ENCODE measurements at places on chromosomes 1 and 21. TPM values are rescaled to one million over a fixed set of nuclear protein-coding genes. Genes with fewer than 3 reads are reported as not detected.

The AGT gene
- total RNA-seq = 4.7 TPM

The OR10K1 gene
- not detected for total RNA-seq

The VHLL gene
- not detected for total RNA-seq

The PCBP3 gene
- total RNA-seq = 1.3 TPM

The SLC37A1 gene
- 34.2 TPM for total RNA-seq

The SELE gene
- total RNA-seq = not detected

The NBPF10 gene
- 1.4 TPM for total RNA-seq

The HOOK1 gene
- 8.9 TPM for total RNA-seq

The TNNI3K gene
- total RNA-seq = 1.4 TPM

The GPR25 gene
- not detected for total RNA-seq

DNA sequence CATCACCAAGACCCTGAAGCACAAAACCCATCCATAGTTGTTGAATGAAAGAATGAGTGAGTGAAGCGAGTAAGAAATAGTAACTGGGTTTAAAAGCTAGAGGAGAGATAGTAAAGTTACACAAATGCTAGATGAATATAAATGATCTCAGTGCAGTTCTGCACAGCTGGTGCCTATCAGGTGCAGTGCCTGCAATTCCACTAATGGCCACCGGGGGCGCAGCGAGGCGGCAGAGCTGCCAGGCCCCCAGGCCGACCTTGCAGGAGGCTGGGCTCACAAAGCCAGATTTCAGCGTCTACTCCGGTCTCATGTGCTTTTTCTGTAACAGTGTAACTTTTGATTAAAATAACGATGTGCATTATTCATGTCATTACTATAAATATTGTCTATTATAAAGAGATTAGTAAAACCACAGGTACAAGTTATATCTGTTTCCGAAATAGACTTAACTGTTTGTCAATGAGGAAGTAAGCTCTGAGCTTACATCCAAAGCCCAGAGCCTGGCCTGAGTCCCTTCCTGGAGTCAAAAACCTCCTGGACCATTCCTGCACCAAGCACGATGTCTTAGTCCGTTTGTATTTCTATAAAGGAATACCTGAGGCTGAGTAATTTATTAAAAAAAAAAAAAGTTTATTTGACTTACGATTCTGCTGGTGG lies 477.6 kb downstream of the NPHP4 start:
- DNase-seq = no peak

- no peak for DNase-seq
Observed at GRCh38 chr1:61053226-61053711, 29.1 kb upstream of the NFIA start.

DNA sequence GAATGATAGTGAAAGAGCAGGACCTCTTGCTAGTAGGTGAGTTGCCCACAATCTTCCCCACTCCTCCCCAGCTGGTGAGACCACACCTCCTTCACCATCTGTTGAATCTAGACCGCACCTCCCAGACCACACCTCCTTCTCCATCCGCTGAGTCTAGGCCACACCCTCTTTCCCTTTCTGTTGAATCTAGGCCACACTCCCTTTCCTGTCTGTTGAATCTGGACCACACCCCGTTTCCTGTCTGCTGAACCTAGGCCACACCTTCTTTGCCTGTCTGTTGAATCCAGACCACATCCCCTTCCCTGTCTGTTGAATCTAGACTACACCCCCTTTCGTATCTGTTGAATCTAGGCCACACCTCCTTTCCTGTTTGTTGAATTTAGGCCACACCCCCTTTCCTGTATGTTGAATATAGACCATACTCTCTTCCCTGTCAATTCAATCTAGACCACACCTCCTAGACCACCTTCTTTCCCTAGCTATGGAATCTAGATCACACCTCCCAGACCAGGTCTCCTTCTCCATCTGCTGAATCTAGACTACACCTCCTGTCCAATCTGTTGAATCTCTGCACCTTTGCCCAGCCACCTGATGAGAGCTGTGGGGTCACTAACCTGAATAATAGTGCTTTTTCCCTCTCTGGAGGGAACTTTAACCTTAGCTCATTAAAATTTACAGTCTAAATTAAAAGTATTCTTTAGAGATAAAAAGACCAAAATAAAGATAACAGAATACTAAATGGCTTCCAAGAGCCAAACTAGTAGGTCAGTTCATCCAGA lies 116.3 kb downstream of the DAB1 start:
- DNase-seq = no peak

- DNase-seq = no peak
Observed at GRCh38 chr21:35448876-35449599, 399.9 kb upstream of the RUNX1 start.

DNA sequence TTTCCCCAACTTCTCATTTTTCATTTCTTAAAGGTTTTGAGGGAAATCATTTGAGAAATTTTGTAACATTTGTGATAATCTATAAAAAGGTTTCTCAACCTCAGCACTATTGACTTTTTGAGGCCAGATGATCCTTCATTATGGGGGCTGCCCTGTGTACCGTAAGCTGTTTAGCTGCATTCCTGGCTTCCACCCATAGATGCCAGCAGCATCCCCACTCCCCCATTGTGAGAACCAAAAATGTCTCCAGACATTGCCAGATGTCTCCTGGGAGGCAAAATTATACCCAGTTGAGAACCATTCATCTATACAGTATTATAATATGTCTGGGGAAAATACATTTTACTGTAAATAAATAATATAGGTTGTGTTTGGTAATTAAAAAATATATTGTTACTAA lies 146.0 kb downstream of the PBX1 start:
- no peak for DNase-seq

DNA sequence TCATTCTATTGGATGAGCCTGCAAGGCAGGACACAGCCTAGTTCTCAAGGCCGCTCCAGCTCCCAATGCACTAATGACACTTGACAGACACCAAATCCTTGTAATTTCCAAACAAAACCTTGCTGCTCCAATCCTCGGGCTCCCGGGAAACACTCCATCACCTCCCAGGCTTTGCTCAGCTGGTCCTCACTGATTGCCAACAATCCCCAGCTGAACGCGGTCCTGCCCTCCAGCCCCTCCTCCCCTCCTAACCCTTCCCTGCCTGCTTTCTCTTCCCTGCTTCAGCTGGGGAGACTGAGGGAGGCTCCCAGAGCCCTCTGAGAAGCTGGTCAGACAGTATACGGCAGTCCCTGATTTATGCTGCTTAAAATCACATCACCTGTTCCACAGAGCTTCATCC lies 114.4 kb upstream of the TNR start:
- no peak for DNase-seq

DNA sequence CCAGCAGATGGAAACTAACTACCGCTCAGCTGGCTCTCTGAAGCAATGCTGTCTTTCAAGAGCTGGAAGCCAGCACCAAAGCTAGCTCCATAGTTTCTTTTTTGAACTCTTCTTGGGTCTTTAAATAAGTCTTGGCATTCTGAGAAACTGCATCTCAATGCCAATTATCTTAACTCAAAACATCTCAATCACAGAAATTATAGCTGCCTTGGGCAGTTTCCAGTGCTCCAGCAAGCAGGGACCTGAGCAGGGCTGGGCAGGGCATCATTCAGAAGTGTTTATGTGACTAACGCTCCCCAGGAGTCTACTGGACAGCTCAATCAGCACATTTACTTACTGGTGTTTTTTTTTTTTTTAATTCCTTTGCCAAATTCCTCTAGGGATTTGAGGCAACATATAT lies 18.3 kb upstream of the PADI4 start:
- DNase-seq = no peak

DNA sequence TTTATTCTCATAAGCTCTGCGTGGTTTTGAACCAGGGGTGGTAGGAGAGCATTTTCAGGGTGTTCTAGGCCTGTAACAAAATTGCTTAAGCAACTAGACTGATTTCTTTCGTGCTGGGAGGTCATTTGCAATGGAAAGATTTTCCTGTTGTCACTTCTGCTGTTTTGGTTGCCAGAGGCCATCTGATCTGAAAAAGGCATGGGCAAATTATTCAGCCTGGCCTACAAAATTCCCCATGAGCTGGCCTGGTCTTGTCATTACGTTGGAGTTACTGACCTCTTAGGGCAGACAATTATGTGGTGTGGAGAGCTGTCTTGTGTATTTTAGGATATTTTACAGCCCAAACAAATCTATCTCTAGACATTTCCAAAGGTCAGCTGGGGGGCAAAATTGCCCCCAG lies 444.4 kb upstream of the DAB1 start:
- DNase-seq = no peak

DNA sequence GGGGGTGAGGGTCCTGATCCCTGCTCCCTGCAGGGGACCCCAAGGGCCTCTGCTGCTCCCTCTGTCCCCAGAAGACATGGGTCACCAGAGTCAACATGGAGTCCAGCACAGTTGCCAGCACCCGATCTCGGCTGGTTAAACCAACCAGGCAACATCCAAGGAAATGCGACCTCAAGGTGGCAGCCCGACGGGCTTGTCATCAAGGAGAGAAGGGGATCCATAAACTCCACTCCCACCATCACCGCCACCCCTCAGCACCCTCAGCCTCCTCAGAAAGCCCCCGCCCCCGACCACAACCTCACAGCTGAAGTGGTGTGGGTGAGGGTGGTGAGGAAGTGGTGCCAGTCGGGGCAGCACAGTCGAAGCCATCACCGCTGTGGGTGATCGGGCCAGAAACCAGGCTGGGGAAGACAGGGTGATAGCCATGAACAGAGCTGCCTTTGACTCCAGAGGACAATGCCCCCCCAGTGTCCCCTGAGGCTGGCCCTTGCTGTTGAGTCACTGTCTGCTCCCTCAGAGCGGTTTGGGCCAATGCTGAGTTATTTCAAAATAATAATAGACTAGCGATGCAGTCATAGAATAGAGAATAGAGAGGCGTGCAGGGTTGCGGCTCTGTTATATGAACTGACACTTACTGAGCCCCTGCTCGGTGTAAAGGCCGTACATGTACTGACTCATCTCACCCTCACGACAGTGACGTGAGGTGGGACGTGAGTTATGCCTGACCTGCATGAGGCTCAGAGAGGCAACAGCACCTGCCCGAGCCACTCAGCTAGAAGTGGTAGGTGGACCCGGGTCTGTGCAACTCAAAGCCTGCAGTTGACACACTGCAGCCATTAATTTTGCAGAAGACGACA lies 88.7 kb upstream of the IFFO2 start:
- no peak for DNase-seq

DNA sequence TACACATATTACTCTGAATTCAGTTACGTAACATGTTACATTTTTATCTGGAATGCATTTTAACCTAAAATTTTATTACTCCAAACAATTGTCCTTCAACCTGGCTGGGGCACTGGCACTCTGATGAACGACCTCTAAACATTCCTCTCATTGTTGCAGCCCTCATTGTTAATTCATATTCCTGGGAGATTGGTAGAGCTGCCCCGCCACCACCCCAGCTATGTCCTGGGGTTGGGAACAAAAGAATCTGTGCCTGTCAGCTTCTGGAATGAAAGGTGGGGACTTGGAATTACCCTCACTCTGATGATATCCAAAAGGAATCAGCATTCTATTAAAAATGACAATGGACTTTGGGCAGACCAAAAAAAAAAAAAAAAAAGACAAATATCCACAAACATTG lies 38.0 kb upstream of the DESI2 start:
- no peak for DNase-seq

DNA sequence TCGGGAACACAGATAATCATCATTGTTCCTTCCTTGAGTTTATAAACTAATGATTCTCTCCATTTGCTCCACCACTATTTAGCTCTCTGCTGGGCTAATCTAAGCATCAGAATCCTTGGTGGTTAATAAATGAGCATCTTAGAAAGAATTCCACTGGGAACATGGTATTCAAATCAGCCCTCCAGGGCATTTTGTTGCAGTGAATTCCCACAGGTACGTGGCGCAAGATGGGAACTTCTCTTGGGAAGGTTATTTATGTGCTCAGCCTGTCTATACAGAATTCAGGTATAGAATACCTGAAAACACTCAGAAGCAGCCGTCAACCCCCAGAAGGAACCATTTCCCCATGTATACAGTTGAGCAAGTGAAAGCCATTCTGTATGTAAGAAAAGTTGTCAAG lies 131.5 kb downstream of the NTNG1 start:
- no peak for DNase-seq

DNA sequence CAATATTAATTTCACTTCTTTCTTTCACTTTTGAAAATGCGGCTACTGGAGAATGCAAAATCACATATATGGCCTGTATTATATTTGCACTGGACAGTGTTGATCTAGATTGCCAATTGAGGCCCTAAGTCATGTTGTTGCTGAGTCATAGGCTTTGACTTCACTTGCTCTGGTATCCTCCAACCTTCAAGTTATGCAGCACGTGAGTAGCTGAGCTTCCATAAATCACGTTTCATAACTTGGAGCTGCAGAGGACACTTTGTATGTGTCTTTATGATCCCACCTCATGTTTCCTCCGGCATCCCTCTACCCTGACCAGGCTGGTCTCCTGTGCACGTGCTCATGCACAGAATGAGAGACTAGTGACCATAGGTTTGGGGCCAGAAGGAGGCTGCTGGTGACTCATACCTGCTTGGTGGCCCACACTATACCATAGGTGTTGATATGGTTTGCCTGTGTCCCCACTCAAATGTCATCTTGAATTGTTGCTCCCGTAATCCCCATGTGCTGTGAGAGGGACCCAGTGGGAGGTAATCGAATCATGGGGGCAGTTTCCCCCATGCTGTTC lies 103.0 kb upstream of the TSPAN2 start:
- DNase-seq = no peak

GRCh38 chr1:165056914-165057313 lies 299.6 kb downstream of the LMX1A start:
- no peak for DNase-seq

- DNase-seq = no peak
Observed at GRCh38 chr1:11925938-11926292, 312 bp downstream of the KIAA2013 start.

- DNase-seq = no peak
Observed at GRCh38 chr1:178870944-178871343, at the start of gene ANGPTL1. TSS of gene ANGPTL1 (minus strand) at chr1:178871077. CDS start at chr1:178865776, 5,301 bp downstream.

DNA sequence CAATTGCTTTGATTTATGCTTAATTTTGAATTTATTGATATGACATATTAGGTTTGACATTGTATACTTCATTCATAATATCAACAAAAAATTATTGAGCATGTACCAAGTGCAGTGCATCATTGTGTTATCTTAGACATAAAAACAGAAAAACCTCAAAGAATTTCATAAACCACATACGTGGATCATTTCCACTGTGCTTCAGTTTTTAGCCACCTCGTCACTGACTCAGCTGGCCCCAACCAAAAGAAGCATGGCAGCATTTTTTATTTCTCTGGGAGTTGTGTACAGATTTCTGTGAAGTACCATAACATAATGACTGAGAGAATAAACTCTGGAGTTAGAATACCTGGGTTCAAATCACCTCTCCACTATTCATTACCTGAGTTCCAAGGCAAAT lies 95.6 kb upstream of the C1orf87 start:
- DNase-seq = no peak

DNA sequence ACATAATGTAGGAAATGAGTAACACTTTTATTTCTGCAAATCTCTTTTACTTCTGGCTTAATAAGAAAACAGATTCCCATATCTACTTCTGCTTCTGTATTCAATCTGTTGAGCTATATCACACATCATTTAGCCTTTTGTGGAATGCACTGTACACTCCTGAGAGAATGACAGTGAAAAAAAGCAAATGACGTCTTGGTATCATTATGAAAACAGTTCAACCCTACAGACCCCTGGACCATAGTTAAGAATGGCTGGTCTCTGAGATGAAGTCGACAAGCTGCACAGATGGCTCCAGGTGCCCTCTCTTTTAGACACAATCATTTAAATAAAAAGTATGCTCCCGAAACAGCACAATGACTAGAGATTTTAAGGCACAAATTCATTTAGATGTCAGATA lies 247.0 kb downstream of the RERE start:
- no peak for DNase-seq

- DNase-seq = no peak
Observed at GRCh38 chr1:42312576-42313212, 22.3 kb downstream of the FOXJ3 start.

GRCh38 chr1:10978719-10979118 lies 33.7 kb upstream of the TARDBP start:
- no peak for DNase-seq
